ENCODE measurements at places on chromosomes 7 and 10.

DNA sequence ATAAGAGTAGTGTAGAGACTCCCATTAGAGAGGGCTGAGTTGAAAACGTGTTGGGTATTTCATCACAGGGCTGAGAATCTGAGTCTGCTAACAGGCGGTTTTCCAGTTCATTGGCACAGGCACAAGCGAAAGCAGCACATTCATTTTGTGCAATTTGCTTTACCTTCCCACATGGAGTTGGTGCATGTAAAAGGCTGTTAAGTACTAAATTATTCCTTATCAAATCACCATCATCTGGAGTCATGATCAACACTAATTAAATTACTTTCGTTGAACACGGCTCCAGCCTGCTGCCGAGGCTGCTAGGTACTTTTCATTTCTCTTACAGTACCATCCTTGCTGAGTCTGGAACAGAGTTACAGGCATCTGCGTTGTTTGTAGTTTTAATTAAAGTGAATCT, 43.8 kb downstream of the ETV1 start:
- DNase-seq = no peak

- no peak for DNase-seq
Measured at GRCh38 chr7:64755865-64756264, 38.4 kb upstream of the ZNF138 start.

DNA sequence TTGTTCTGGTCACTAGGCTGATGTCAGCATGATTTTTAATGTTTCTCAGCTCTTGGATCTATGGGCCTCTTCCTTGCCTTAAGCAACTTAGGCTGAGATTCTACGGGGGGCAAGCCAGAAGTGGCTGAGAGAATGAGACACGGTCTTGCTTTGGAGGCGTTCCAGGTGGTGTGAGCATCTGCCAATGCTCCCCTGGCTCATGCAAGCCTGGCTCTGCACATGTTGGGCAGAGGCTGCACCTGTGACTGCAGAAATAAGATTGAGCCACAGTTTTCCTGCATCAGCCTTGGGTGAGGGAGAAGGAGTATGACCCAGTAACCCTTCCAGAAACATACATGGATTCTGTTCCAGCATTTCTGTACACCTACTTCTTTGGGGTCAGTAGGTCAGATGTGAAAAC, 41.9 kb downstream of the C10orf120 start:
- no peak for DNase-seq

DNA sequence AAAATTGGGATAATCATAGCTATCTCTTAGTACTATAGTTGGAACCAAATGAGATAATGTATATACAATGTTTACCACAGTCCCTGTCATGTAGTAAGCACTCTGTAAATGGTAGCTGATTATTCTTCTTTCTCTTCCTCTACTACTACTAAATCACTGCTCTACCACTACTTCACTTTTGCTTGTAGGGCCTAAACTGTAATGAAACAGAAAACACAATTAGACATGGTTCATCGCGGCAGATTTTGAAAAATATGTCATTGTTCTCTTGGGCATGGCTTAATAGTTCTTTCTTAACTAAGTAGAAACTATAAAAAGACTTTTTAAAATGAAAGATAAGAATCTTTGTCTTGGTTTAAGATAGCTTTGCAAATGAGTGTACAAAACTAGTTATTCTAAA, 34.9 kb downstream of the R3HCC1L start:
- DNase-seq = no peak

Measured in putamen (tissue), 1 donor.